Activated CD4-positive, alpha-beta memory T cell treated with anti-CD3 and anti-CD28 coated beads, Interleukin-2, amount 10 ng/mL, durations not matched to agents 7 days and 5 days (primary cell): ENCODE measurements at places on chromosomes 1 and 21.

DNA sequence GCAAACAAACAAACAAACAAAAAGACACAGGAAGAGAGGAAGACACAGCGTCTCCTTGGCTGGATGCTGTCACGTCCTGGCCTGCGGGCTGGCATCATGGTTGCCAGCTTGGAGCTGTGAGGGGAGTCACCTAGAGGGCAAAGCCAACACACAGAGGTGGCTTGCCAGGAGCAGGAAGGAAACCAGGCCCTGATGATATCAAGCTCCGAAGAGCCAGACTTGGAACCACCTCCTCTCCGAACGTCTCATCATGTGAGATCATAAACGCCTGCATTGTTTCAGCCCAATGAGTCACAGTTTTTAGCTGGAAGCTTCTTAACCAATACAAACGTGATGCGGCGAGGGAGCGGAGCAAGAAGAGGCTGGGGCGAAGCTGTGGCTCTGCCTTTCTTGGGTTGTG is 8.7 kb downstream of the PLA2G2D start:
- no peak overlapping the region for H3K4me3 ChIP-seq
- no peaks in the 10 kb centered on the region for H3K36me3 ChIP-seq
- no peak overlapping the region for H3K27ac ChIP-seq
- DNase-seq, result no peak

GRCh38 chr1:30378003-30378596 is 345.3 kb downstream of the MATN1 start:
- no peaks in the 10 kb centered on the region for H3K36me3 ChIP-seq
- DNase-seq, result no peak
- H3K4me1 ChIP-seq, result no peaks in the 10 kb centered on the region
- H3K27ac ChIP-seq, result no peak overlapping the region
- H3K4me3 ChIP-seq, result no peak overlapping the region
- peaks cover 4% of the 10 kb centered on the region for H3K27me3 ChIP-seq

GRCh38 chr1:235022981-235023710 is 105.5 kb downstream of the TOMM20 start:
- H3K4me1 ChIP-seq, result peaks cover 32% of the 10 kb centered on the region
- H3K27me3 ChIP-seq, result no peaks in the 10 kb centered on the region
- peaks cover 9% of the 10 kb centered on the region for H3K36me3 ChIP-seq
- no peak overlapping the region for H3K27ac ChIP-seq

DNA sequence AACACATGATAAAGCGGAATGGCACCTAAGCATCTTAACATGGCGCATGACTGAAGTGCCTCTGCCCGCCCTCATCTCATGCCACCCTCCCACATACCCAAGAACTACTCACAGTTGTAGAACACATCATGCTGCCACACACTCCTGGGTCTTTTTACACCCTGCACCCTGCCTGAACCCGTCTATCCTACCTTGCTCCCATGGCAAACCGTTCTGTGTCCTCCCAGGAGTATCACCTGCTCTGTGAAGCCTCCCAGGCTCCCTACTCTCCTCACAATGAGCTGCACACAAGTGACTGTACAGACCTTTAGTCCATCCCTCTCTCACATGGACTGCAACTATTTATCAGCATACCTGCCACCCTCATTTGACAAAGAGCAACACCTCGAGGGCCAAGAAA is 144.0 kb downstream of the TGFBR3 start:
- DNase-seq, result no peak
- no peak overlapping the region for H3K27ac ChIP-seq
- no peak overlapping the region for H3K4me3 ChIP-seq
- H3K4me1 ChIP-seq, result no peaks in the 10 kb centered on the region
- H3K36me3 ChIP-seq, result peaks cover 74% of the 10 kb centered on the region

DNA sequence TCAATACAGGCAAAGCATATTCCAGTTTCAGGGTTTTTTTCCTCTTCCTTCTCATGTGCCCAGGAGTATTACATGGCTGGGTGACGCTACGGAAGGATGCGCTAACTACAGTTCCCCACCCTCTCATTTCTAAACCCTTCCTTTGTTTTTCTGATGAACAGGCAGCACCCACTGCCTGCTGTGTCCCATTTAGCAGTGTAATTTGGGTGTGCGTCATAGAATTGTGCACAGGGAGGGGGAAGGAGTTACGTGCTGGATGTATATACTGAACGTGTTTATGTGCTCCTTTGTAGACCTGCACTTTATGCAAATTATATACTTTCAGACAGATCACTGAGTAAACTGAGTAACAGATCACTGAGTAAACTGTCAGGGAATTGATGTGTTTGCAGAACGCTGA is 44.5 kb downstream of the ELAPOR1 start:
- no peak overlapping the region for H3K27ac ChIP-seq
- no peak for DNase-seq
- H3K4me1 ChIP-seq, result peaks cover 25% of the 10 kb centered on the region
- H3K4me3 ChIP-seq, result no peak overlapping the region
- H3K36me3 ChIP-seq, result no peaks in the 10 kb centered on the region

DNA sequence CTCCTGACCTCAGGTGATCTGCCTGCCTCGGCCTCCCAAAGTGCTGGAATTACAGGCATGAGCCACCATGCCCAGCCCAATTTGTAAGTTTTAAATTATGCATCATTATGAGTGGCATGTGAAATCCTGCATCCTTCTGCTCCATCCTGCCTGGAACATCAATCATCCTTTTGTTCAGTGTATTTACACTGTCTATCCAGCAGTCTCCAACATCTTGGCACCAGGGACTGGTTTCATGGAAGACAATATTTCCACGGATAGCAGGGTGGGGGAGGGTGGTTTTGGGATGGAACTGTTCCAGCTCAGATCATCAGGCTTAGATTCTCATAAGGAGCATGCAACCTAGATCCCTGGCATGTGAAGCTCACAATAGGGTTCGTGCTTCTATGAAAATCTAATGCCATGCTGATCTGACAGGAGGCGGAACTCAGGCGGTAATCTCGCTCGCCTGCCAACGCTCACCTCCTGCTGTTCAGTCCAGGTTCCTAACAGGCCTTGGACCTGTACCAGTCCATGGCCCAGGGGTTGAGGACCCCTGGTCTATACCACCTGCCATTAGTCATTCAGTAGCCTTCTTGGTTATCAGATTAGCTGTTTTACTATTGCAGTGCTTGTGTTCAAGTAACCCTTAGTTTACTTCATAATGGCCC is 22.2 kb upstream of the TCEA3 start:
- H3K27ac ChIP-seq, result no peak overlapping the region
- peaks cover 4% of the 10 kb centered on the region for H3K4me1 ChIP-seq
- H3K36me3 ChIP-seq, result no peaks in the 10 kb centered on the region
- H3K27me3 ChIP-seq, result peaks cover 1% of the 10 kb centered on the region
- DNase-seq, result no peak

GRCh38 chr1:47894410-47895278 is 102.5 kb downstream of the TRABD2B start:
- no peak for DNase-seq
- no peak overlapping the region for H3K4me3 ChIP-seq
- peaks cover 2% of the 10 kb centered on the region for H3K27me3 ChIP-seq
- no peaks in the 10 kb centered on the region for H3K36me3 ChIP-seq

DNA sequence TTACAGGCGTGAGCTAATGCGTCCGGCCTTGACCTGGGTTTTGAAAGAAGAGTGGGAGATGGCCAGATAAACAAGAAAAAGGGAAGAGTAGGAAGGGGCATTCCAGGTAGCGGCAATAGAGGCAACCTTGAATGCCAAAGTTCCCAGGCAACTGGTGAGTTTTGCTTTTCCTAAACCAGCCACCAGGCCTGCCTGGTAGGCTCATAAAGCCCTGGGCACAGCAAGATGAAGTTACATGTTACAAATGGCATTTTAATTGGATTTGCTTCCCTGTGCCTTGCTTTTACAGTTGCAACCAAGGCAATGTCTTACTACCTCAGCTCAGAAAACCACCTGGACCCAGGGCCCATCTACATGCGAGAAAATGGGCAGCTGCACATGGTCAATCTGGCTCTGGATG is 5.5 kb downstream of the LRRC42 start:
- H3K36me3 ChIP-seq, result peaks cover 10% of the 10 kb centered on the region
- no peak overlapping the region for H3K27ac ChIP-seq
- DNase-seq, result no peak
- no peaks in the 10 kb centered on the region for H3K27me3 ChIP-seq

- H3K4me1 ChIP-seq, result no peaks in the 10 kb centered on the region
- H3K36me3 ChIP-seq, result no peaks in the 10 kb centered on the region
- no peak overlapping the region for H3K27ac ChIP-seq
- H3K27me3 ChIP-seq, result peaks cover 1% of the 10 kb centered on the region
- no peak overlapping the region for H3K4me3 ChIP-seq
- DNase-seq, result no peak
Measured at GRCh38 chr1:214004014-214004413, 16.2 kb downstream of the PROX1 start.

DNA sequence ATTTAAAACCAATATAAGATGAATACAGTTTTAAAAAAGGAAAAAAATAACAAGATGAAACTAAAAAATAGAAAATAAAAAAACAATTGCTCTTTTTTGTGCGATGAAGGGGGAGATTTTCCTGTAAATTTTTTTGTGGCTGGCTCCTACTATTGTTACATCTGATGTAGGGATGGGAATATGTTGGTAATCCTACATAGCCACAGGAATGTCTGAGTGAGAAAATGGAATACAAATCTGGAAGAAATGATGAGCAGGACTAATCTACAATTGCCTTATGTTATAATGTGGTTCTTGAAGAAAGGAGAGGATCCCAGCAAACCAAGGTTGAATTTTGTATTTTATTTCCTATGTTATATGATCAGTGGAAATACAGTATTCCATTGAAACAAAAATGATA is 40.9 kb downstream of the ATP6V1G3 start:
- H3K27ac ChIP-seq, result no peak overlapping the region
- H3K4me3 ChIP-seq, result no peak overlapping the region
- no peak for DNase-seq
- peaks cover 12% of the 10 kb centered on the region for H3K4me1 ChIP-seq

DNA sequence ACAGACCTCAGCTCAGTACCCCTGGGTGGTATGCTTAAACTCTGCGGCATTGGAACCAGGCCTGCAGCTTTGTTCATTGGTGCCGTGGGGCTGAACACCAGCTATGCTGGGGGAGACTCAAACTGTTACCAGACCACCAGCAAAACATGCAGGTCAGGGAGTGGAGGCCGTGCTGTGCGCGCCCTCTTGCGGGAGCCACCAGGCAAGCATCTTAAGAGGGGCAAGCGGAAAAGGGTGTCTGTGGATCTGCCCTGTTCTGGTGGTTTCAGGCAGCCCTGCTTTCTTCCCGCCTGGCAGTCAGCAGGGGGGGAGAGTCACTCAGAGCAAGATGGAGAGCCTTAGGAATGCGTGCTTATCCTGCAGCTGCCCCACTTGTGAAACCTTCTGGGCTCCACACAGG is 276.9 kb upstream of the ZRANB2 start:
- no peak overlapping the region for H3K4me3 ChIP-seq
- DNase-seq, result no peak
- no peaks in the 10 kb centered on the region for H3K36me3 ChIP-seq
- H3K27me3 ChIP-seq, result no peaks in the 10 kb centered on the region
- no peak overlapping the region for H3K27ac ChIP-seq

- no peak for DNase-seq
- no peak overlapping the region for H3K4me3 ChIP-seq
- H3K4me1 ChIP-seq, result no peaks in the 10 kb centered on the region
- H3K27me3 ChIP-seq, result peaks cover 6% of the 10 kb centered on the region
- no peak overlapping the region for H3K27ac ChIP-seq
- H3K36me3 ChIP-seq, result no peaks in the 10 kb centered on the region
Measured at GRCh38 chr1:36562181-36562685, 79.5 kb upstream of the CSF3R start.

GRCh38 chr21:32347977-32348376 is 44.8 kb downstream of the URB1 start:
- DNase-seq, result no peak
- H3K4me1 ChIP-seq, result no peaks in the 10 kb centered on the region
- no peak overlapping the region for H3K4me3 ChIP-seq
- no peak overlapping the region for H3K27ac ChIP-seq
- H3K36me3 ChIP-seq, result peaks cover 79% of the 10 kb centered on the region
- no peaks in the 10 kb centered on the region for H3K27me3 ChIP-seq

DNA sequence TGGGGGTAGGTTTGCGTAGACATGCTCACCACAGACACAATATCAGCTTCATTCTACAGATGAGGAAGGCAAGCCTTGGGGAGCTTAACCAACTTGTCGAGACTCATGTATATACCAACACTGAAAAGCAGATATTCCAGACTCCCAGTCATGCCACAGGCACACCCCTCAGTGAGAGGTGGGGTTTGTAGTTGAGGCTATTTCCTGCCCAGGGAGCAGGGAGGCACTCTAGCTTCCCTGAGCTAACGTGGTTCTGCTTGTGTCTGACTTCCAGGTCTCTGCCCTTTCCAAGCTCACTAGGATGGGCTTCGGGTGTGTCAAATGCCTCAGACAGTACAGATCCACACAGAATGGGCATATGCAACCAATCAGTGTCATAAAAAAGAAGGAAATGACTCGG is 122.3 kb upstream of the RUNX1 start:
- no peak overlapping the region for H3K4me3 ChIP-seq
- H3K27me3 ChIP-seq, result no peaks in the 10 kb centered on the region
- no peak for DNase-seq

- no peaks in the 10 kb centered on the region for H3K36me3 ChIP-seq
- no peak overlapping the region for H3K27ac ChIP-seq
- peaks cover 6% of the 10 kb centered on the region for H3K27me3 ChIP-seq
Measured at GRCh38 chr21:42474043-42474831, 21.8 kb downstream of the RSPH1 start.

- H3K4me3 ChIP-seq, result no peak overlapping the region
- H3K27ac ChIP-seq, result no peak overlapping the region
- no peaks in the 10 kb centered on the region for H3K4me1 ChIP-seq
Measured at GRCh38 chr1:240888039-240888786, 276.3 kb upstream of the GREM2 start.

DNA sequence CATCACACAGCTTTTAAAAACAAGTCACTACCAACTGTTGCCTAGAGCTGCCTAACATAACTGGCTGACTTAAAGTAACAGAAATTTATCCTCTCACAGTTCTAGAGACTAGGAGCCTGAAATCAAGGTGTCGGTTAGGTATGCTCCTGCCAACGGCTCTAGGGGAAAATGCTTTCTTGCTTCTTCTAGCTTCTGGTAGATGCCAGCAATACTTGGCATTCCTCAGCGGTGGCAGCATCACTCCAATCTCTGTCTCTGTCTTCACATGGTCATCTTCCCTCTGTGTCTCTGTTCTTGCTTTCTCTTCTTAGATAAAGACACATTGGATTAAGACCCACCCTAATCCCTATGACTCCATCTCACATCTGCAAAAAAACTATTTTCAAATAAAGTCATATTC is 51.5 kb downstream of the DMRTA2 start:
- peaks cover 25% of the 10 kb centered on the region for H3K27me3 ChIP-seq
- no peaks in the 10 kb centered on the region for H3K36me3 ChIP-seq
- H3K4me1 ChIP-seq, result no peaks in the 10 kb centered on the region

GRCh38 chr1:109894823-109895719 is 15.6 kb upstream of the CSF1 start:
- H3K27me3 ChIP-seq, result no peaks in the 10 kb centered on the region
- DNase-seq, result no peak
- H3K4me1 ChIP-seq, result peaks cover 24% of the 10 kb centered on the region

- no peaks in the 10 kb centered on the region for H3K36me3 ChIP-seq
- H3K4me3 ChIP-seq, result no peak overlapping the region
- H3K27me3 ChIP-seq, result peaks cover 15% of the 10 kb centered on the region
- no peak overlapping the region for H3K27ac ChIP-seq
- no peak for DNase-seq
- no peaks in the 10 kb centered on the region for H3K4me1 ChIP-seq
Measured at GRCh38 chr1:36432616-36433015, 17.6 kb downstream of the OSCP1 start.
